Activated naive CD8-positive, alpha-beta T cell treated with anti-CD3 and anti-CD28 coated beads, Interleukin-2, amount 10 ng/mL, durations not matched to agents 7 days and 5 days (primary cell): ENCODE measurements at places on chromosomes 11 and 22. TPM values are rescaled to one million over a fixed set of nuclear protein-coding genes. Genes with fewer than 3 reads are reported as not detected.

GRCh38 chr11:129720156-129720555, 95.5 kb upstream of the TMEM45B start:
- H3K36me3 ChIP-seq = no peaks in the 10 kb centered on the region
- no peak overlapping the region for H3K4me3 ChIP-seq
- DNase-seq = no peak
- no peaks in the 10 kb centered on the region for H3K4me1 ChIP-seq
- H3K27ac ChIP-seq = no peak overlapping the region

GRCh38 chr22:49574205-49574880, 253.3 kb downstream of the BRD1 start:
- H3K27me3 ChIP-seq = no peaks in the 10 kb centered on the region
- H3K4me3 ChIP-seq = no peak overlapping the region
- H3K27ac ChIP-seq = no peak overlapping the region

Gene ZP1
- total RNA-seq = 0.60 TPM

Gene HEPHL1
- not detected for total RNA-seq

DNA sequence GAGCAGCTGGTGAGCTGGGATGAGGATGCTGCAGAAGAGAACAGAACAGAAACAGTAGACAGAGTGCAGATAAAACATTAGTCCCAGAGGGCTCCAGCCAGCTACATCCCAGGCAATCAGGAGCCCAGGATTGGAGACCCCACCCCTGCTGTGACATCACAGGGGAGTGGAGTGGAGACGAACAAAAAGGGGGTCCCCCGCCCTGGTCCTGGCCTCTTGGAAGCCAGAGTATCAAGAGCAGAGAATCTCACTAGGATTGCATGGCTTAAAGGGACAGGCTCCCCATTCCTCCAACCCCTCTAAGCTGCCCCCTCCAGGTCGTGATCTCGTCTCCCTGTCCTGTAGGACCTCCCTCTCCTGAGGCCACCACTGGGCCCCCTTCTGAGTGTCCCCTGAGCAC, at the start of gene P2RX3:
Gene P2RX3, plus strand, starts transcription at position 211 of the 400 bp plus-strand sequence. CDS start 199 bp downstream, outside the sequence.
- DNase-seq = no peak
- H3K36me3 ChIP-seq = peaks cover 6% of the 10 kb centered on the region
- H3K4me1 ChIP-seq = peaks cover 32% of the 10 kb centered on the region

- peaks cover 10% of the 10 kb centered on the region for H3K27me3 ChIP-seq
- H3K36me3 ChIP-seq = no peaks in the 10 kb centered on the region
- no peak overlapping the region for H3K4me3 ChIP-seq
- no peak for DNase-seq
- H3K4me1 ChIP-seq = no peaks in the 10 kb centered on the region
- H3K27ac ChIP-seq = no peak overlapping the region
Measured at GRCh38 chr11:105233285-105233684, 93.7 kb upstream of the CARD18 start.

Gene C1QTNF5
- total RNA-seq = not detected

Gene IL10RA
- total RNA-seq = 304 TPM

- H3K27ac ChIP-seq = no peak overlapping the region
- DNase-seq = no peak
- H3K36me3 ChIP-seq = no peaks in the 10 kb centered on the region
- H3K4me1 ChIP-seq = no peaks in the 10 kb centered on the region
Measured at GRCh38 chr11:18958221-18958910, 19.2 kb upstream of the MRGPRX1 start.

Gene HSPB2
- total RNA-seq = 0.23 TPM

DNA sequence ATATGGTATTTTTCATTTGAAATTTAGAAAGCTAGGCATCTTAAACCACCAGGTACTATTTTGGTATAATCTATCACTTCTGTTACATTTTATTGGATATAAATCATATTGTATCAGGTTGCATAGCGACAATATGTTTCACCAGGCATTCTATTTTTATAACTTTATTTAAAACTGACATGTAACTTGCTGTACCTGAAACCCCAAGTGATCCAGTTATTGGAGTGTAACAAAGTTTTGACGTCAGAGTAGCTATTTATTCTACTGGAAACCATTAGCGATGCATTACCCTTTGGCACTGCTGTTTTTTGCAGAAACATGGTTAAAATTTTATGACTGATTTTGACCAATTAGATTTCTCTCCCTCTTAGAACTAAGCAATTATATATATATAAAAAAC, 160.7 kb downstream of the METTL15 start:
- H3K4me1 ChIP-seq = no peaks in the 10 kb centered on the region
- peaks cover 24% of the 10 kb centered on the region for H3K36me3 ChIP-seq
- H3K27me3 ChIP-seq = no peaks in the 10 kb centered on the region
- no peak overlapping the region for H3K4me3 ChIP-seq
- DNase-seq = no peak

GRCh38 chr11:73205661-73206343, 12.3 kb upstream of the P2RY2 start:
- no peaks in the 10 kb centered on the region for H3K4me1 ChIP-seq
- H3K27ac ChIP-seq = no peak overlapping the region
- peaks cover 30% of the 10 kb centered on the region for H3K27me3 ChIP-seq
- H3K36me3 ChIP-seq = no peaks in the 10 kb centered on the region
